Urinary bladder (tissue), 4 donors: ENCODE measurements at places on chromosomes 5 and 9.

DNA sequence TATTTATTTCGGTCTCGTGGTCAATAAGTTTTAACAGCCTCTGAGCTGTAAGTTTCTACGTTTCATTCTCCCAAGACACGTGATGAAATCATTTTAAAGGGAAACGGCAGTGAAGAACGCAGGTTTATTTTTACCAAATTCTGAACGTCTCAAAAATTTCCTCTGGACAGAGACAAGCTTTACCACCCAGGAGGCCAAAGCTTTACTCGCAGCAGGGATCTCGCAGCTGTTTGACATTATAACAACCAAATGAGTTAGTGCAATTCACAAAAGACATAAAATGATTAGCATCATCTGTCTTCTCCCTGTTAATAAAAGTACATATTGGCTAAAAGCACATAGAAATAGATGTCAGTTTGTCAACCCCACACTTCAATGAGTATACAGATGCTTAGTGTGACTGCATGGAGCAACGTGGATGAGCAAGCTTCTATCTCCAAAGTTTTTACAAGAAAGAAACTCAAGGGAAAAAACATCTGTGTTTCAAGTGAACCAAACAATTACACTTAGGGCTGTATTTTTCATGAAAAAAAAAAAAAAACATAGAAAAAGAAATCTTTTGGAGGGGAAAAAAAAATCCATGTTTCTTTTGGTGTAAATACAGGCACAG, 2.5 kb downstream of the SEMA5A start:
- DNase-seq: no peak

DNA sequence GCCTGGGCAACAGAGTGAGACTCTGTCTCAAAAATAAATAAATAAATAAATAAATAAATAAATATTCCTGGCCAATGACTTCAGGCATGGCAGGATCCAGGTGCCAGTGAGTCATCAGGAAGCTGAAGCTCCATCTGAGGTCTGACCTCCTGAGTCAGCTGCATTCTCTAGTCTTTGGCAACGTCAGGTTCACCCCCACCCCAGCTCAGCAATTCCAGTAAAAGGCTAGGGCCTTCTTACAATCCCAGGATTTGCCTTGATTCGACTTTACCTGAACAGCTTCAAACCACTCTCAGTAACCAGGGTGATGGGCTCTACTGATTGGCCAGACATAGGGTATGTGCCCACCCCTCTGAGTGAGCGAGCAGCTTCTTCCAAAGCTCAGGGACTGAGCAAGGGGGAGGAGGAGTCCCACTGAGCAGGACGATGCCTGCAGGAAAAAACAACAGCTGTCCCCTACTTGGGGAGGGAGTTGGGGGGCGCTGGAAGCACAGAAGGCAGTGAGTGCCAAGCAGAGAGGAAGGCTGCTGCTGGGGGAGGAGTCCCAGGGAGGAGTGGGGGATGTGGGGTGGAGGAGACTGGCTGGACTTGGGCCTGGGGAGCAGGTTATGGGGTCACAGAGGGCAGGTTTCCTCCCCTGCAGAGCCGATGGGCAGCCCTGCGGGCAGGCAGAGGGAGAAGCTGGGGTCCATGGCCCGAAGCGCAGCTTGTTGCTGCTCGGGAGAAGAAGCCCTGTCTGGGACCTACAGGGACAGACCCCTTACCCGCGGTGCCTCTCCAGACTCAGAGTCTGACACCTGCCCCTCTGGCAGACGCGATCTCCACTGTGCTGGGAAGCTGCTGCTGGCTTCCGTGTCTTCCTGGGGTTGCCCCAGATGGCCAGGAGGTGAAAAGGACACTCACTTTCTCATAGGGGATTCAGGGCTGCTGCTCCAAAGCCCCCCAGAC, 25.9 kb upstream of the UNC5A start:
- no peak for DNase-seq

GRCh38 chr5:37631939-37632338, 207.9 kb downstream of the GDNF start:
- DNase-seq: no peak

- DNase-seq: no peak
Observed at GRCh38 chr9:77744841-77745430, 96.8 kb upstream of the GNA14 start.

GRCh38 chr5:34062419-34062818, 19.4 kb upstream of the C1QTNF3 start:
- DNase-seq: no peak

- DNase-seq: no peak
Observed at GRCh38 chr5:61878471-61878870, 427.5 kb upstream of the KIF2A start.

DNA sequence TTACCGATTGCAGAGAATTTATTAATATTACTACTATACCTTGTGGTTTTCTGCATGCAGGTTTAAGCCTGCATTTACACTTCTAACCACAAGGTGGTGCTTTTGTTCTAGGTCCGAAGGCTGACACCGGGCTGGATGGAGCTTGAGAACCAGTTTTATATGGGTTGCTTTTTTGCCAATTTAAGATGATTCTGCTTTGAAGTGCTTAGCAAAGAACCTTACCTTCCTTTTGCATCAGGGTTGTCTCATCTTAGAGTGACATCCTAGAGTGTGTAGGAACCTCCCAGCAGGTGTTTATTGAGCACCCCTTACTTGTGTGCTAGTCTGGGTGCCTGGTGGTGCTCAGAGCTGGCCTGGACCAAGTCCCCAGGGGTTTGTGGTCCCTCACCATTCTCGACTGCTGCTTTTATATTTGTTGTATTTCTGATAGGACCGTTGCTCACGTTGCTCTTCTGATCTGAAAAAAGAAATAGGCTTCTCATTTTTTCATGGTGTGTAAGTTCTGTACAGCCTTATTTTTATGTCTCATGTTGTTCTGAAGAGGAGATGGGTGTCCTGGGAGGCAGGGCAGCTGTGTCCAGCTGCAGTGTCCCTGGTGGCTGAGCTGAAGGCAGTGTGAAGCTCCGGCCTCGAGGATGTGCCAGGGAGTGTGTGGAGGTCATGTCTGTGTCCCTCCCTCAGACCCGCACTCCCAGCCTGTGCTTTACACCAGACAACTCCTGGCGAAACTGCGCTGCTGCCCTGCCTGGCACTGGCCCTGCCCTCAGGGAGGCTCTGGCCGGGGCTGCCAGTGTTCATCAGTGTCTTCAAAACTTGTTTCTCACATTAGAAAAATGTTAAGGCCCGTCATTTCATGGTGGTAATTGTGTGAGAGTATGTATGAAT, 54.3 kb downstream of the EHMT1 start:
- no peak for DNase-seq

- no peak for DNase-seq
Observed at GRCh38 chr5:43301653-43302091, 11.5 kb downstream of the HMGCS1 start.
